Activated CD4-positive, alpha-beta T cell treated with anti-CD3 and anti-CD28 coated beads, Interleukin-2, amount 50 U/mL, for 48 hours (primary cell): ENCODE measurements at places on chromosomes 5 and 9.

GRCh38 chr9:5947912-5948311 lies 57.2 kb downstream of the MLANA start:
- no peak for DNase-seq

- no peak for DNase-seq
Observed at GRCh38 chr5:107359916-107360234, 310.9 kb downstream of the EFNA5 start.

DNA sequence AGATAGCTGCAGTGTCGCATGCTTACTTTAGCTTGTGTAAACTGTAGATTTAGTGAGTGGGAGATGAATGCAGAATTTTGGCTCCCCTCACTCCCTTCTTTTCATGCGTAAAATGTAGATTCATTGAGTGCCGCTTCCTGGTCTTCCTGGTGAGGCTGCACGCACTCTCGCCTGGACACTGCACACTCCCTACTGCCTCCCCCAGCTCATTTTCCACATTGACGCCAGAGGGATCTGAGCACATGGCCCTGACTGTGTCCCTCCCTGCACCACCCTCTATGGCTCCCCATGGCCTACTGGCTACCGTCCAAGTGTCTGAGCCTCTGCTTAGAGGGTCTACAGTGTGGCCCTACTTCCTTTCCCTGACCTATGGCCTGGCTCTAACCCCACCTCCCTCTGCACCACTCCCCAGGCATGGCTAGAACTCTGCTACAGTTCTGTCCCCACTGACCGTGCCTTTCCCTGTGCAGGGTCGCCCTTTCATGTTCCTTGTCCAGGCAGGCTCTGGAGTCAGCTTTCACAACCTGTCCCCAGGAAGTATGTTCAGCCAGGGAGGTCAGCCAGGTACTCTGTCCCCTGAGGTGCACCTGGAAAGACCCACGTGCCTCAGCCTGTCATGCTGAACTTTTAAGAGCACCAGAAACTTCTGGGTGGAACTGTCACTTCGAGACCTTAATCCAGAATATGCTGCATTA lies 160.6 kb downstream of the COL23A1 start:
- DNase-seq, result no peak

- DNase-seq, result no peak
Observed at GRCh38 chr5:1476181-1476966, 31.1 kb upstream of the SLC6A3 start.

DNA sequence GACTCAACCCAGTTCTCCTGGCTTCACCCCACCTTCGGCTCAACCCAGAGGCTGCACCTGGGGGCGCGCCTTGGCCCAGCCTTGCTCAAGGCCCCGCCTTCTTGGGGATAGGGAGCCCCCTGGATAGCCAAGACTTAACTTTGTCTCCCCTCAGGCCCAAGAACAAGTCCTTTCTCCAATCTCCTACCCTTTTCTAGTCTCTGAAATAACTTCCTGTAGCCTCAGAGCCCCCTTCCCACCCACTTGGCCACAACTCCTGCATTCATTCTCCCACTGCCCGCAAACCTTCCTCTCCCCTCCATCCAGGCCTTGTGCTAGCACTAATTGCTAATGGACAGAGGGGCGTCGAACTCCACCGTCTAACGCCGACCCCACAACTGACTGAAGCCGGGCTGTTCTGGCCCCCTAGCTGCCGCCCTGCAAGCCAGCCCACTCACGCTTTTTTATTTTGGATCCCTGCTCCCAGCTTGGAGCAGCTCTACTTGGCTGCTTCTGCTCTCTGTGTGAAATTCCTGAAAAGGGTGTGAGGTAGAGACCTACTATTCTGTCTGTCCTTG lies 579 bp upstream of the ASTN2 start:
- DNase-seq, result no peak

DNA sequence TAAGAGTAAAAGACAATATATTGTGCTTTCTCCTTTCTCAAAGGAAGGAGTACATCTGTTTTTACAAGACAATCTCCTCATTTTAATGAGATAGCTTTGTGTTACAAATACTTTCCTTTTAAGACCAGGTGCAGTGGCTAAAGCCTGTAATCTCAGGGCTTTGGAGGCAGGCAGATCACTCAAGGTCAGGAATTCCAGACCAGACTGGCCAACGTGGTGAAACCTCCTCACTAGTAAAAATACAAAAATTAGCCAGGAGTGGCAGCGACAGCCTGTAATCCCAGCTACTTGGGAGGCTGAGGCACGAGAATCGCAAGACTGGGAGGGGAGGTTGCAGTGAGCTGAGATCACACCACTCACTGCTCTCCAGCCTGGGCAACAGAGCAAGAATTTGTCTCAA lies 11.8 kb downstream of the TMEM161B start:
- no peak for DNase-seq

DNA sequence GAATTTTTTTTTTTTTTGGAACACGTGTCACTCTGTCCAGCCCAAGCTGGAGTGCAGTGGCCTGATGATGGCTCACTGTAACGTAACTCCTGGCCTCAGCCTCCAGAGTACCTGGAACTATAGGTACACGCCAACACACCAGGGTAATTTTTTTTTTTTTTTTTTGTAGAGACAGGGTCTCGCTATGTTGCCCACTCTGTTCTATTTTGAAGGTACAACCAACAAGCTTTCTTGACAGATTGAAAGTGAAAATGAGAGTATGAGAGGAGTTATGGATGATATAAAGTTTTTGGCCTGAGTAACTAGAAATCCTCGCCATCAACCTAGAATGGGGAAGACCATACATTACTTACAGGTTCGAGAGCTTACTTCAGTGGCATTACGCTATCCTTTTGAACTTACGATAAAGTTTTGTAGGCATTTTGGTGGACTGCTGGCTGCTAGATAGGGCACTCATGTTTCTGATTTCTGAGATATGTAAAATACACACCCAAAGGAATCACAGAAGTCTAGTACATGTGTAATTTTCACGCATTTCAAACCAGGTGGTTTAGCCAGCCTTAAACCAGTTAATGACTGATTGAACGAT lies 806 bp upstream of the CDC42SE2 start:
- no peak for DNase-seq

DNA sequence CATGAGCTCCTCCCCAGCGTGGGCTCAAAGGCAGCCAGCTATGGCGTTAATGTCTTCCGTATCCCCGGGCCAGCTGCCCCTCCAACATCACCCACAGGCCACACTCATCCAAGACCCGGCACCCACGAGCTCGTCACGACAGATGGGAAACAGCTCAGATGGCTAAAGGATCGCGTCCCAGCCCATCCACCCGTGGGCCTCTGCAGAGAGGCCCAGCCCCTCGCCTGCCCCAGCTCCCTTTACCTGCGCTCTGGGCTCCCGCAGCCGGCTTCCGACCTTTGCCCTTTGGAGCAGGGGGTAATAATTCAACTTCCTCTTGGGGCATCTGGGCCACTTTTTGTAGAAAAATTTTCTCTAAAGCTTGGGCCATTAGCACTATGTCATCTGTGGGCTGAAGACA lies 16.5 kb downstream of the BRD3 start:
- no peak for DNase-seq

- DNase-seq, result no peak
Observed at GRCh38 chr9:127422133-127422782, 1.9 kb upstream of the ZNF79 start.

DNA sequence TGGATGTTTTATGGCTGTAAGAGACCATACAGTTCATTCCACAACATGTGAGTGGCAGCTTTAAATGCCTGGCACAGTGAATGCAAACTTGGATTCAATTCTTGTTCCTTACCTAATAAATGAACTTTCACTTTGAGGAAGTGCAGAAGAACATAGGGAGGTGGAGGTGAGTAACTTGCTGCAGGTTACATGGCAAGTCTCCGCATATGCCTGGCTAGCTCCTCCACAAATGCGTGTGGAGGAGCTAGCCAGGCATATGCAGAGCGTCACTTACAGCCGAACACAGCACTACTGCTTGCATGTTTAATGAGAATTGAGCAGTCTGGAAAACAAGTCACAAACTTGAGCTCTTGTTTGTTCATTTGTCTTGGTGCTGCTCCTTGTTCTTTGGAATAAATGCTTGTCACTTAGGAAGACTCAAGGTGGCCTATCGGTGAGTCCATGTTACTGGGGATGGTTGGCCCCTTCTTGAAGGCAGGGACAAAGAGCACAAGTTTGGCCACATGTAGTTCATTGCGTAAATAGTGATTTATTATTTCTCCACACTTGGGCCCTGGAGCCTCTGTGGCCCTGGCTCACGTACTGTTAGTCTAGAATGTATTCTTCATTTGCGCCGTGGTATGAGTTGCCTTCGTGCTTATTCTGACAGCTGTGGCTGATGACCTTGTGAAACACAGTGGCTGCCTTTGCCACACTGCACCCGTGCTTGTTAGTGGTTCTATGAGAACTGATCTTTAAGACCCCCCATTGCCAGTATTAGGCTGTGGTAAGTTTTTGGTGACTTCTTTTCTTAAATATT lies 3.1 kb downstream of the ISOC1 start:
- DNase-seq, result no peak

DNA sequence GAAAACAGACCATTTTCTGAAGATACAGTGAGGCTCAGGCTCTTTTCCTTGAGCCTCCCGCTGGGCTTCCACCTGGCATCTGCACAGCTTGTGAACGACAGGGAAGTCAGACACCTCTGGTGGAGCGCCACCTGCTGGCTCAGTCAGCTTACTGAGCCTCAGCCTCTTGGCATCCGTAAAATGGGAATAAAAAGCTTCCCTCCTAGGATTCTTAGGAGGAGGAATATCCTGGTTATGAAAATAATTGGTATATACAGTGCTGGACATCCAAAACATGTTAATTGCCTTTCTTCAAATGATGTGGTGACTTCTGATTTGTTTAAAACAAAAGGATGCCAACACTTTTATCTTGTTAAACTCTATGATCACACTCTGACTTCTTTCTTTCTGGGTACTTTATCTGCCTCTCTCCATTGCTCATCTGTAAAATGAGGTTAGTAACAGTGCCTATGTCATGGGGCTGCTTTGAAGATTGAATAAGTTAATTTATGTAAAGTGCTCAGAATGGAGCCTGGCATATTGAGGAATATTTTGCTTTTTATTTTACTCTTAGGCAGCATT lies 67.5 kb downstream of the MAMDC2 start:
- peak; percentile 69 for DNase-seq

GRCh38 chr5:134964359-134965270 lies 3.1 kb upstream of the CATSPER3 start:
- DNase-seq, result no peak

DNA sequence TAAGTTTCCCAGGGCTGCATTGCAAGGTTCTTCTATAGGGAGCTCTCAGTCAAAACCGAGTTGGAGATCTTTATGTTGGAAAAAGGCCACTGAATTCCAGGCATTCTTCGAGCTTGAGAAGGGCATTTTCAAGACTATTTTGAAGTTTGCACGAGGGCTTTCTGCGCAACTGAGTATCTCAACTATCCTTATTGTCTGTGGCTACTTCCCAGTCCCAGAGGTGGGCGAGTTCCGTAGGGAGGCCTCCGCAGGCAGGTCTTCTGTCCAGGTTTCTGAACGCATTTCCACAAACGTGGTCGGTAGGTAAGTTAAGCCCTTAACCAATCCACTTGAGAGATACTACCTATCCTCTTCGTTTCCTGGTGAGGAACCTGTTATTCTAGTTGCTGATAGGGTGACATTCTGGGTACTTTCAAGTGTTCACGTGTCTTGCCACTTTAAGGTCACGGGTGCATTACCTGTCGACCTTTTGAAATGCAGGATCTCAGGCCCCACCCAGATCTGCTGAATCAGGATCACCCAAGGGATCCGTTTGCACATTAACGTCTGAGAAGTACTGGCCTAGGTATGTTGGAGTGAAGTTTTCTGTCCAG lies 51.4 kb upstream of the TJP2 start:
- DNase-seq, result no peak

DNA sequence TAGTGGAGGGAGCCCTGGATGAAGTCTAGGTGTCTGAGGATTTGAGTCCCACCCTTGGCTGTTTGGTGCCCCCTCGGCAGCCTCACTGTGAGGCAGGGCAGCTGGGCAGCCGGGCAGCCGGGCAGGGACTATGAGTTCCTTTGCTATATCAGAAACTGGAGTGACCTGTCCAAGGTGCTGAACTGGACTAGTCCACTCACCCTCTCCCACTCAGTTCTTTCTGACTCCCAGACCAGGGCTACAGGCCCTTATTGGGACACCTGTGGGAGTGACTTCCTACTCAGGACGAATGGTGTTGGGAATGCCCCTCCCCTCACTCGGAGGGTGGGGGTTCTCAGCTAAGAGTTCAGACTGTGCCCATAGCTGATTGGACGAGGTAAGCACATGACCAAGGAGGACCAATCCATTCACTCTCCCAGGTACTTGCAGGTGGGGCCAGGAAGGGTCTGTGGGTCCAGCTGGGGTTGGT lies 34.1 kb upstream of the RAPGEF1 start:
- peak; percentile 21 for DNase-seq

DNA sequence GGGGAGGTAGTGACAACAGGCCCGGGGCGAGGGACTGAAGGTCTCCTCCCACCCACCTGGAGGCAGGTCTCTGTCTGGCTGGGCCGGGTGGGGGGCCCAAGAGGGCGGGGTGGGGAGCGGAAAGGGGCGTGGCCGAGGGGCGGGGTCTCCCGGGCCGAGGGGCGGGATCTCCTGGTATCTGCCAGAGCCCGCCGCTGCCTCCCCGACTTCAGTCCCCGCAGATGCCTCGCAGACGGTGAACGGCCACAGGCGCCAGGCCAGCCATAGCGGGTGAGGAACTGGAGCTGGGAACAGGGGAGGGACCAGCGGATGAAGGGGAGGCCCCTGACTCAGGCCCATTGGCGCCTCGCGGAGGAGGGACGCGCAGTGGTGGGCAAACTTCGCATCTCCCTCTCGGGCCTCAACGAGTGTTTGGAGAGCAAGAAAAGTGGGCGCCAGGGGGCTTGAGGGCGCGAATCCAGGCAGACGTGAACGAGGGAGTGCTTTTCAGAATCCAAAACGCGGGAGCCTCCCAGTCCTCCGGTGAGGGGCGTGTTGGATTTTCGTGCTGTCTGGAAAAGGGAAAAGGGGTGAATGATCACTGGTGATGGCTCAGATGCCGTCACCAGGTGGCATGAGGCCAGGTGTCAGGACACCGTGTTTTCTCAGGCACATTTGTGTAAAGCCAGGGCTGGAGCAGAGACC lies at the start of gene ADGRD2:
Gene ADGRD2 (plus strand): TSS at position 211 of the 684 bp plus-strand sequence. CDS start 1,216 bp downstream, outside the sequence.
- no peak for DNase-seq

DNA sequence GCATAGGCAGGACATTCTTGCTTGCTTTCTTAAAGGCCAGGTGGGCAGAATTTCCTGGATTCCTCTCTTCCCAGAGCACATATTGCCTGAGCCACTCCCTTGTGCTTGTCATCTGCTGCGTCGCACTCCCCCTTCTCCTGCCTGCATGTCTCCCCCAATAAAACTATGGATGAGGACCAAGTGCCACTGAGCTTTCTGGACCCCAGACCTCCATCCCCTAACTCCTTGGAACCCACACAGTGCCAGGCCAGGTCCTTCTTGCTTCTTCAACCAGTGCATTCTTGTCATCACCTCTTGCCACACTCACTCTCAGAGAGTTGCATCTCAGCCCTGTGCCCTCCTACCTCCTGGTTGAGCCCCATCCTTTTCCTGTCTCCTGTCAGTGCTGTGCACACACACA lies 157.9 kb upstream of the PANK3 start:
- DNase-seq, result no peak

DNA sequence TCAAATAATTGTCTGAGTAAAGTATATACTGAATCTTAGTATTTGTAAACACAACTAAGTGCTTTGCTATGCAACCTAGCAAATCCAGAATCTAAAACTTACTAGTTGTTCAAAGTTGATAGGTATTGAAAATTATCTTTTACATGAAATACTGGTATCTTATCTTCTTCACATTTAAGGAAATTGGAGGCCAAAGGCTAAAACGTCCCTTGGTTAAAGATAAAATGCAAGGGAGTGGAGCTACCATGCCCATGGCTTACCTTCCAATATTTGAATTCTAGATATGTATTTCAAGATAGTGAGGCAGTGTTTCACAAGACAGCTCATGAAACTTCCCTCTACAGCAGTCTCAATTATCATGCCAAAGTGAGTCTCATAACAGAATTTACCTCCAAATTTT lies 373.5 kb downstream of the KIAA0825 start:
- no peak for DNase-seq
